ENCODE measurements at places on chromosomes 4 and X.

- DNase-seq: no peak
Measured at GRCh38 chrX:153642655-153643430, 4.2 kb upstream of the DUSP9 start.

- DNase-seq: no peak
Measured at GRCh38 chrX:101409043-101409442, 1.0 kb downstream of the HNRNPH2 start.

DNA sequence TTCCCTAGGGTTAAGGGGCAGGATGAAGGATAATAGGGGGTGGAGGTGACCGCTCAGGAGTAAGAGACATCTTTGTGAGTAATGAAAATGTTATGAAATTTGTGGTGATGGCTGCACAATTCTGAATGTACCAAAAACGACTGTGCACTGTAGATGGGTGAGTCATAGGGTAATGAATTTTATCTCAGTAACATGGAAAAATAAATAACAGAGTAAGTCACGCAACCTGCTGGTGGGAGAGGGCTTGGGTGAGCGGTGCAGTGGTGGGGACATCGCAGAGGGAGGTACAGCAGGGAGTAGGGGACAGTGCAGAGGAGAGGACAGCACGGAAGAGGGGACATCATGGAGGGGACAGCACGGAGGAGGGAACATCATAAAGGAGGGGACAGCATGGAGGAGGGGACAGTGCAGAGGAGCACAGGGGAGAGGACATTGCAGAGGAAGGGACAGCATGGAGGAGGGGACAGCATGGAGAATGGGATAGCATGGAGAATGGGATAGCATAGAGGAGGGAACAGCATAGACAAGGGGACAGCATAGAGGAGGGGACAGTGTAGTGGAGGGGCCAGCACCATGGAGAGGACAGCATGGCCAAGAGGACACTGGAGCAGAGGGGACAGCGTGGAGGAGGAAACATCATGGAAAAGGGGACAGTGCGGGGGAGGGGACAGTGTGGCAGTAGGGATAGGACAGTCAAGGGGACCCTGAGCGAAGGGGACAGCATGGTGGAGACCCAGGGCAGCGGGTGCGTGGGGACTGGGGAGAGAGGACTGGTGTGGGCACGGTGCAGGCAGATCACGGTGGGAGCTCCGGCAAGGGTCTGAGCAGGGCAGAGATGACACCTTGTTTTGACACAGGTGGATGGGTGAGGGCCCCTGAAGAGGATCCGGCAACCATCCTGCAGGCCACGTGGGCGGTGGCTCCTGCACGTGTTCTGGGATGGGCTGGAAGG lies 68.5 kb upstream of the MXD4 start:
- DNase-seq: no peak

GRCh38 chrX:72346302-72346949 lies 40.7 kb upstream of the CITED1 start:
- no peak for DNase-seq

Data from GM12865 (cell line).